NCI-H748 treated with DMSO at 0.1 percent for 48 hours (cell line): ENCODE measurements at places on chromosomes 1 and 21.

- no peak for DNase-seq
Measured at GRCh38 chr1:162359523-162360236, 17.0 kb downstream of the SPATA46 start.

DNA sequence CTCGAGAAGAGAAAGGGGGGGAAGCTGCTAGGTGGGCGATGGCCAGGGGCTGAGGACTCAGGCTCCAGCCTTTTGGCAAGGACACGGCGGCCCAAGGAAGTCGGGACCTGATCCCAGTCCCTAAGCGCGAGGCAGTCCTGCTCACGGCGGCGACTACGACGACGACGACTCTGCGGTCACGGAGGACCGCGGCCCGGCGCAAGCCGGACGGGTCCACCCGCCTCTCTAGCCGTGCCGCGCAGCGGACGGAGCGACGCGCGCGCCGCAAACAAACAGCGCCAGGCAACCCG is 401 bp downstream of the WNT9A start:
- no peak for DNase-seq

- no peak for DNase-seq
Measured at GRCh38 chr1:53987880-53988279, 30.1 kb downstream of the LDLRAD1 start.

GRCh38 chr1:70034403-70034802 is 171.0 kb downstream of the LRRC40 start:
- peak; percentile 65 for DNase-seq

DNA sequence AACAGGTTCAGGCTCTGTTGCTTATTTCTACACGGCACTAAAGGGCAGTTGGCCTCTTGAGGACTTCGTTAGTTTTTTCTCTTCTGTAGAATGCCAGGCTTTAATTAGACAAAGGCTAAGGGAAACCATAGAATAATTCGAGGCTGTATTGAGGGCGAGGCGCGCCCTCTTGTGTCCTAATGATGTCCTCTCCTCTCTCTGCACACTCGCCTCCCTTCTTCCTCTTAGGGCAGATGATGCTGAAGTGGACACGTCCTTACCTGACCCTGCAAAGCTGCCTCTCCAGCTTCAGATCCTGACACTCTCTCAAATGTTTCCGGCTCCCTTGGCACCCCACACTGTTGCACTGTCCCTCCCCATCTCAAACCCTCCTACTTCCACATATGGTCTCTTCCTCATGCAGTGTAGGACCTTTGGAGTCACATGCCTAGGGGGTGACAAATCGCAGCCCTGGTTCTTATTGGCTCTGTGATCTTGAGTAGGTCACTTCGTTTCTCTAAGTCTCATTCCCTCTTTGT is 1.9 kb upstream of the ZSCAN20 start:
- peak; percentile 74 for DNase-seq

DNA sequence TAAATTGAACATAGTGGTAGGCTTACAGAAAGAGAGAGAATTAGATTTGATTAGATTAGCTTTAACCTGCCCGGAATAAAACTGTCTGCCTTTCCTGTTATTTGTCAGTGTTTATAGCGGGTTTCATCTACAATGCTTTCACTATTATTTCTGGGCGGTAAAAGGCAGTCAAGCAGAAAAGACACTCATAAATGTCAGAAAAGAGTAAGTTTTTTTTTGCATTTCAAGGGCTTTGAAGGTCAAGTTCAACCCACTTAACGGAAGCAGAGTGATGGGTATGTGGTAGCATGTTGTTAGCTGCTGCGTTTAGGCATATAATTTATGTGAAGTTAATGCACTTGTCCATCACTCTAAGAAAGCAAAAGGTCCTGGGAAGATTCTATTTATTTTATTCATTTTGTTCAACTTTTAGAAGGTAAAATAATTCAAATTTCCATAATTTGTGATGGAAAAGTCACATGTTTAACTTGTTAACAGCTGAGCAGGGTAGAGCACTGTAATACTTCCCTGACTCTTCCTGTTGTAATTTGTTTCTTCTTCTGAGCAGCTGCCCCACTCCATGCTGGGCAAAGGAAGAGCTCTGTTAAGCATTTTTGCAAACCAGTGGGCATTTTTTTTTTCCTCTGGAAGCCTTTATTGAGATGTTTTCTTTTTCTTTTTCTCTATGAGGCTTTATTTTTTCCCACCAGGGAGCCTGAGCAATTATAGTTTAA is 220.1 kb downstream of the ST6GALNAC3 start:
- peak; percentile 42 for DNase-seq

DNA sequence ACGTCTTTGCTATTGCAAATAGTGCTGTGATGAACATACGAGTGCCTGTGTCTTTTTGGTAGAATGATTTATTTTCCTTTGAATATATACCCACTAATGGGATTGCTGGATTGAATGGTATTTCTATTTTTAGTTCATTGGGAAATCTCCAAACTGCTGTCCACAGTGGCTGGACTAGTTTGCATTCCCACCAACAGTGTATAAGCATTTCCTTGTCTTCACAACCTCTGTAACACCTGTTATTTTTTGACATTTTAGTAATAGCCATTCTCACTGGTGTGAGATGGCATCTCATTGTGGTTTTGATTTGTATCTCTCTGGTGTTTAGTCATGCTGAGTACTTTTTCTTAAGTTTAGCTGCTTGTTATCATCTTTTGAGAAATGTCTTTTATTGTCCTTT is 215.0 kb downstream of the FMN2 start:
- no peak for DNase-seq

DNA sequence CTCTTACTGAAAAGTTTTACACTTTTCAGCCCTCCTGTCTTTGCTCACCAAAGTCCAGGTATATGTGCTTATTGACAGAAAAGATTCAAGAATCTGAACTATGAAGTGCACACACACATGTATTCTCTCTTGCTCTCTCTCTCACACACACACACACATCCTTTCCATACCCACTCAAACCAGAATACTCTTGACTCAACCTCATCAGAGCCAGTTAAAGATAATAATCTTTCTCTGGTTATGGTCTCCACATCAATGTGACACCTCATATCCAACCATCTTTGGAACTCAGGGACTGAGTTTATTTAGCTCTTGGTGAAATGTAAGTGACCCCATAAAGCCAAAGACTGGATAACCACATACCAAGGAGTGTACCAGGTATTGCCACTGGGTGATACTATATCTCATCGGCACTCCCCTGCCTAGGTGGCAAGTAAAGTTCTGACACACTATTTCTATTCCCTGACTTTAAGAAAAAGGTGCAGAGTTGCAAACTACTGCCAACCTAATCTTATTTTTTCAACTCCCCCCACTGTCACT is 24.9 kb upstream of the RGS8 start:
- no peak for DNase-seq

- DNase-seq, result no peak
Measured at GRCh38 chr21:44475266-44475845, 20.0 kb downstream of the LRRC3 start.

- DNase-seq, result no peak
Measured at GRCh38 chr21:36436829-36437744, 42.8 kb downstream of the CLDN14 start.

- DNase-seq, result no peak
Measured at GRCh38 chr1:52751589-52752483, 25.6 kb downstream of the ZYG11B start.

GRCh38 chr1:177384461-177384860 is 213.7 kb downstream of the BRINP2 start:
- DNase-seq, result no peak

DNA sequence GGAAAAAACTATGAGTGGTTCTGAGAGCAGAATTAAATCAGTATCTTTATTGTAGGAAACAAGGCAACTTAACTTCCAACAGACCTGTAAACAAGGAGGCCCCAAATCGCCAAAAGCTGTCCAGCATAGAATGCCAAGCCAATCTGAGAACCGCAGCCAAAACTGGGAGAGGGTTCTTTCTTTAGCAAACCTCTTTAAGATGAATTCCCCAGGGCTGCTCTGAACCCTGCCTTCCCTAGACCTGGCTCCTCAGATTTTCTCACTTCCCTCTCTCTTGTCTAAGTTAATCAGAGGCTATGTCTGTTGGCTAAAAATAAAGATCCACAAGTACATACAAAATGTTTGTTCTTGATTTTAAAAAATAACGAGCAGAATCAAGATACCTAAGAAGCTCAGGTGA is 141.4 kb downstream of the SMYD3 start:
- DNase-seq, result no peak

DNA sequence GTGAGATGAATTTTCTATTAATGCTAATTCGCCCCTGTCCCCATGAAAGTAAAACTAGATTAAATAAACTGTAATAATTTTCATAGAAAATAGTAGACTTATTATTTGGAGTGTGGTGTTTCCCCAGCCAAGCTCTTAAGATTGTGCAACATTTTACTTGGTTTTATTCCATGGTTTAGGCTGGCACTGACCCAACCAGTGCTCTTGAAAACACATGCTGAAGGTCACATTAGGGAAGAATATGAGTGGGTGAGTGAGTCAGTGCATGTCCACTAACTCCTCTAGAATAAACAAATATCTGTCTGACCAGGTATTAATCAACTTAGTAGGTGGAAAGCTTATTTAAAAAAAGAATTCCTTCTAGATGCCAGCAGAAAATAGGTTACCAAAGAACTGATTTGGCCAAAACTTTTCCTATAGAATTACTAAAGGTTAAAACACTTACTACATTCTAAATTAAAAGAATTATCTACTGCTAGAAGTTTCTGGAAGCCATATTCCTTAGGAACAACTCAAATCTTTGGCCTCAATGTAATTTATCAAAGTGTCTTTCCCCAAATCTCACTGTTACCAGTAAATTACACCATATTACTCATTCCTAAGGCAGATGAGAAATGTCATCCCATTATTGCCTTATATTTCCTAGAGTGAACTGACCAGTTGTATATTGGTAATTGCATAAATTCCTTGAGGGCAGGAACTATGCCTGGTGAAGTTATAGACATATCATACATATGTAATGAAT is 89.7 kb upstream of the RGS1 start:
- DNase-seq, result no peak

DNA sequence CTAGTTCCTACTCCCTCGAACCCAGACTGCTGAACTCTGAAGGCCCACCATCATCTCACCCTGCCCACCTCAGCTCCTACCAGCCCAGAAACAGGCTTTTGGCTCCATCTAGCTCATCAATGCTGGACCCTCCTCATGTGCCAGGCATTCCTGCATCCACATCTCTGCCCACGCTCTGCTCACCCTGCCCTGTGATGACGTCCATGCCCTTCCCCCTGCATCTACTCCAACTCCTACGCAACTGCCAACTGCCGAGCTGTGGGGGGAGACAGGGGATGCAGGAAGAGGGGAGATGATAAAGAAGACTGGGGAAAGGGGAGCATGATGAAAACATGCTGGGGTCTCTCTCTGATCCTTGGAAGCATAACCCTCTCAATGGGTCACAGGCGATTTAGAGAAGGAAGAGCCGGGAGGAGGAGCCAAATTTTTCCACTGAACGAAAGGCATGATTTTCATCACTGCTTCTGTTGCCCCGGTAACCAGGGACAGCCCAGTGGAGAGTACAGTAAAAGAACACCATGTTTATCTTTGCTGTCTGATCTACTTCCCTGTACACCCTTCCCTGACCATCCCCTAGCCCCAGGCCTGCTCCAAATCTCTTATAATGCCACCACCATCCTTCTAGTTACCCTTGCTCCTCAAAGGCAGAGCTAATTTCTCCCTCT is 44.3 kb downstream of the CD34 start:
- no peak for DNase-seq

DNA sequence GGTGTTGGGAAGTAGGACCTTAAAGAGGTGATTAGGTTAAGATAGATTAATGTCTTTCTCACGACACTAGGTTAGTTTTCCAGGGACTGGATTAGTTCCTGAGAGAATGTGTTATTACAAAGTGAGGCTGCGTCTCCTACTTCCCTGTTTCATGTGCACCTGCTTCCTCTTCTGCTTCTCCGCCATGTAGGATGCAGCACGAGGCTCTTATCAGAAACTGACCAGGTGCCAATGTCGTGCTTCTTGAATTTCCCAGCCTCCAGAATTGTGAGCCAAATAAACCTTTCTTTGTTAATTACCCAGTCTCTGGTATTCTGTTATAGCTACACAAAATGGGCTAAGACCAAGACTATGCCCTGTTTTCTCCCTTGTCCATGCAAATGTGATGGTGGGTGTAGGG is 152.2 kb upstream of the LMO4 start:
- no peak for DNase-seq

DNA sequence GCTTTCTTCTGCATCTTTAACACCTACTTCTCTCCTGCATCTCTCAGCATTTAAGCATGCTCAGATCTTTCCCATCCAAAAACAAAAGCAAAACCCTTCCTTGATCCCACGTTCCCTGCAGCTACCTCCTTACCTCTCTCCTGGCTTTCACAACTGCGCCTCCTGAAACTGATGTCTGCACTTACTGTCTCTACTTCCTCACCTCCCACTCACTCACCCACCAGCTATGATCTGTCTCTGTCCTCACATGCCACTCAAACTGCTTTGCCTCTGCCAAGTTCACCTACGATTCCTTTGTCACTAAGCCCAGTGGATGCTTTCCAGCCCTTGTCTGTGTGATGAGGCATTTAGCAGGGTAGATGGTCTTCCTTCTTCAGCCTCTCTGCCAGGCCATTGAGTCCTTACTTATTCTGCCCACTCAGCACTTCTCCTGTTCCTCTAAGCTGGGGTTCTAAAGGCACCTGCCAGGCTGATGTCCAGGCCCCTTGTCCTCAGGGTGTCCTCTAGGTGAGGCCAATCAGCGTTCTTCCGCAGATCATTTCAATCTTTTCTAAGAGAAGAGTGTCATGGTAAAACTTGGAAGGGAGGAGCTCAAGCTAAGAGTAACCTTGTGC is 10.0 kb upstream of the GJB3 start:
- DNase-seq, result no peak

DNA sequence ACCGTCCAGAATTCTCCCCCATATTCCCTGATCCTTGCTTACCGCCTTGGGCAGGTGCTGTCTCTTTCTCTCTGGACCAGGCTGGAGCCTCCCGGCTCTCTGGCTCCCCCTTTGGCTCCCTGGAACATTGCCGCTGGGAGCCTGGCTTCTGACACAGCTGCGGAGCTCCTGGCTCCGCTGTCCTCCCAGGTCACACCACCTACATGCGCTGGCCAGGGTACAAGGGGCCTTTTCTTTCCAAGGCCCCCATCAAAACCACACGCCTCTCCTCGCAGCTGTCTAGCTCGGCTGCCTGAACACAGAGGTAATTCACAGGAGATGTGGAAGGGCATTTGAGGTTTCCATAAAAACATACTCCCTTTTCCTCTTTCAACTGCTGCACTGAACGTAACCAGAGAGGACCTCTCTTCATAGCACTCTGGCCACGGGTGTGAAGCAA is 7.5 kb upstream of the ZNF648 start:
- DNase-seq, result peak; percentile 6

DNA sequence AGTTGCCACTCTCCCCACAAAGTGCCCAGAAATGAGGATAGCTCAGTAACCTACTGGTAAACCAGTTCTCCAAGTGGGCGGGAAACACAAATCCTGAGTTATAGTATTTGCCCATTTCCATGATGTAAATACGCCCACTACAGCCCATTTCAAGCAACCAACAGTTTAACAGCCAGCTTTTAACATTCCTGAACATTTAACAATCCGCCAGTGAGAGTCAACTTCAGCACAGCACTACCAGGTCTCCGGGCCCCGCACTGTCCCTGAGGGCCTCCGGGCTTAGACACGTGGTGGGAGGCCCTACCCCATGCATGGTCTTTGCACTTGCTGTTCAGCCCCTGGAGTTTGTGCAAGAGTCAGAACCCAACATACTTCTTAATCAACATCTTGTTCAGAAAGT is 132.0 kb upstream of the CTTNBP2NL start:
- no peak for DNase-seq

GRCh38 chr1:178739285-178740045 is 14.4 kb downstream of the RALGPS2 start:
- DNase-seq, result no peak

- DNase-seq, result peak; percentile 17
Measured at GRCh38 chr1:168161459-168161858, 17.3 kb upstream of the TIPRL start.
